ENCODE measurements at places on chromosomes 3 and 15.
A peak's percentile ranks its signal among the peaks of the same experiment; 100 is the strongest.

- peak; percentile 72 for DNase-seq
Observed at GRCh38 chr15:92666780-92667179, 11.2 kb upstream of the FAM174B start.

DNA sequence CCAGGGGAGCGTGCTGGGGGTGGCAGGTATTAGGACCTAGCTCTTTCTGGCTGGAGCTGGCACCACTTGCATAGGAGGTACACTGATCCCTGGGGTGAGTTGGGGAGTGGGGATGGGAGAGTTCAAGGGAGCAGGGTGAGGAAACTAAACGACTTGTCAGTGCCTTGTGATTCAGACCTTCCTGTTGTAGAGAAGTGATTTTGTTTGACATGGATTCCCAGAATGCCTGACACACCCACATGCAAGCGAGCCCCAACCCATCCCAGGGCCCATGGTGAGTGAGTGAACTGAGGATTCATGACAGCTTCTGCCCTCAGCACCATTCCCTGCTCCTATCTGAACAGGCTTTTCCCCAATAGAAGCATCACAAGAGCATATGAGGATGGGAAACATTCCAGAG is 15.6 kb upstream of the UBE2Q2 start:
- no peak for DNase-seq

- DNase-seq = peak; percentile 35
Observed at GRCh38 chr3:38579141-38579540, 70.3 kb downstream of the SCN5A start.

- no peak for DNase-seq
Observed at GRCh38 chr3:46873521-46873920, 4.0 kb upstream of the PTH1R start.

DNA sequence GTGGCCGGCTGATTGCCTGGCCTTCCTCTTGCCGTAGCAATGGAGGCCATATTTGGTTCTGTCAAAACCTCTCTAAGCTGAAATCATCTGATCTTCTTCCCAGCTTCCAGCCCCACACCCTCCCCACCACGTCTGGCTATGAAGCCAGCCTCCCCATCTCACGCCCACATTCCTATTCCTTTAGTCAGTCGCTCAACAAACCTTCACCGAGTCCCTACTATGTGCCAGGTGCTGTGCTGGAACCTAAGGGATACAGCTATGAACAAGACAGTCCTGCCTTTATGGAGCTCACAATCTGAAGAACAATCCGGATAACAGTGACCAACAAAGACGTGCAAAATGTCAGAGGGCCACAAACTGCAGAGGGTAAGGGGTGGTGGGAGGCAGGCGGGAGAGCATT is 31.9 kb upstream of the SMAD6 start:
- DNase-seq = no peak

DNA sequence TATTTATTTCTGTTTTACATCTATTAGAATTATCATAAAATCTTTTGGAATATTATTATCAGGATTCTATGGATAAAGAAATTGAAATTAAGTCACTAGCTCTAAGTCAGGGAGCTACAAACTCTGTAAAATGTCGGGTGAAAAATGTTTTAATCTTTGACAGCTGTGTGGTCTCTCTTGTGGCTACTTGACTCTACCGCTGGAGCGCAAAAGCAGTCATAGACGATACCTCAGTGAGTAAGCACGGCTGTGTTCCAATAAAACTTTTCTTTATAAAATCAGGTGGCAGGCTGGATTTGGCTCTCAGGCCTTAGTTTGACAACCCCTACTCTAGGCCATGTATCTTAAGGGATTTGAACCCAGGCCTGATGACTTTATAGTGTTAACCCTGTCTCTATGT is 88.5 kb upstream of the PFN2 start:
- no peak for DNase-seq

DNA sequence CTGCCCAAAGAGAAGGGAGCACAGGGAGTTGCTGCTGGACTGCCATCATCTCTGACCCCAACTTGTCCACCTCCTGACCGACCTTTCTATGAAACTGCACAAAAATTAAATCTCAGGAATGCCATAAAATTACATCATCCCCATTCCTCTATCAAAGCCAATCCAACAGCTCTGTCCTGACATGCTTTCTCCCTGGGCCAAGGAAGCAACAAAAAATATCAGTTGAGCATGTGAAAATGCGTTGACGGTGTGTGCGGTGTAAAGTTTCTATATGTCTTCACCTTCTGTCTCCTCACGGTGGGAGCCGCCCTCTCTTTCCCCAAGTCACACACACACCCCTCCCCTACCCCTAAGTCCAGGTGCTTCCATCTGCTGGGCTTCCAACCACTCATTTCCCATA is 3.6 kb upstream of the ZNF774 start:
- DNase-seq = no peak

All from psoas muscle (tissue), 8 donors.